Fibroblast of skin of left biceps (primary cell): ENCODE measurements at places on chromosomes 1 and 21.

DNA sequence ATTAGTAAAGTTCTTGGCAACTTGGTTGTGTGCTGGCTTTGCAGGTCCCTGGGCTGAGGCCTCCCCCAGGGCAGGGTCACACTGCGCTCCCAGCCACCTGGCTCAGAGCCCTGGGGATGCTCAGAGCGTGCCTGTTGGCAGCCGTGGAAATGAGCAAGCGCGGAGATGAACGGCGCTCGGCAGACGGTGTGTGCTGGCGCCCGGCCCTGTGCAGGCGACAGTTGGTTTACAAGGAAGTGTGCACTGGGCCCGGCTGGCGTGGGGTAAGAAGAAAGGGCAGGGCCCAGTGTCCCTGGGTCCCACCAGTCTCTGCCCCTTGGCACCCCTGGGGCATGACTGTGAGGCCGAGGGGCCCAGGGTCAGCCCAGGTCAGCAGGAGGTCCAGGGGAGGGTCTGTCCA is 25.7 kb upstream of the PEX10 start:
- DNase-seq = no peak

DNA sequence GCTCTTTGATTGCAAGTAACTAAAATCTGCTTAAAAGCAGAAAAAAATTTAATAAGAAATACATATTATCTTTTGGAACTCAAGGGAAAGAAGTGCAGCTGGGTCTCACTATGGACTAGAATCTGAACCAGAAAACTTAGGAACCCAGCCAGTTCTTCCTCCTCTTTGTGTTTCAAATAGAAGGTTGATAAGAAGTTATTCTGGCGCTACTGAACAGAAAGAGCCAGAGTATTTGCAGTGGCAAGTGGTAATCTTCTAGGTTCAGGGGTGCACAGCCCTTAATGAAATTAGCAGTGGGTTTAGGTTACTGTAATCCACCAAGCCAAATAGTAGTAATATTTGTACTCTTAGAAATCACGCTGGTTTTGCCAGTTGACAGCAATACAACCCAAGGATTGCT is 28.5 kb downstream of the BTBD8 start:
- DNase-seq = no peak

DNA sequence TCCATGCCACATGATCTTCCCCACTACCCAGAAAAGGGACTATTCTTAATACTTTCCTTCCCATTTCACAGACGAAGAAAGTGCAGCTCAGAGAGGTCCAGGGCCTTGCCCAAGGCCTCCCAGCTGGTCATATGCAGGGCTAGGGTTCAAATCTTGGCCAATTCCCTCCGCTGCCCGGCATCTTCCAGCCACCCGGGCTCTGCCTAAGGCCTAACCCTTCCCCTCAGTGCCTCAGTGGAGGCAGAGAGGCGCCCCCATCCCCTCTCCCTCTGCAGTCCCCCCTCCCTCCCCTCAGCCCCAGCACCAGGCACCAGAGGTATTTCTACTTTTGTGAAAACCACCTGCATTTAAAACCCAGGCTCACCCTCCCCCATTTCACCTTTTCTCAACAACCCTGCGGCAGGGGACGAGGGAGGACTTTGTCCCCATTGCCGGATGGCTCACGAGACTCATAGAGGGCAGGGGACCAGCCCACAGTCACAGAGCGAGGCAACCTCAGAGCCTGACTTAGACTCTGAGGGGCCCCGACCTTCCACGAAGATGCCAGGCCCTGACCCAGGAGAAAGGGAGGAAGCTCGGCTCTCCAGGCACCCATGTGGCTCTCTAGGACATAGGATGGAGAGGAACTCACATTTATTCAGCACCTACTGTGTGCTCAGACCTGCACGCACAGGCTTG is 12.3 kb downstream of the LAPTM5 start:
- DNase-seq = no peak

DNA sequence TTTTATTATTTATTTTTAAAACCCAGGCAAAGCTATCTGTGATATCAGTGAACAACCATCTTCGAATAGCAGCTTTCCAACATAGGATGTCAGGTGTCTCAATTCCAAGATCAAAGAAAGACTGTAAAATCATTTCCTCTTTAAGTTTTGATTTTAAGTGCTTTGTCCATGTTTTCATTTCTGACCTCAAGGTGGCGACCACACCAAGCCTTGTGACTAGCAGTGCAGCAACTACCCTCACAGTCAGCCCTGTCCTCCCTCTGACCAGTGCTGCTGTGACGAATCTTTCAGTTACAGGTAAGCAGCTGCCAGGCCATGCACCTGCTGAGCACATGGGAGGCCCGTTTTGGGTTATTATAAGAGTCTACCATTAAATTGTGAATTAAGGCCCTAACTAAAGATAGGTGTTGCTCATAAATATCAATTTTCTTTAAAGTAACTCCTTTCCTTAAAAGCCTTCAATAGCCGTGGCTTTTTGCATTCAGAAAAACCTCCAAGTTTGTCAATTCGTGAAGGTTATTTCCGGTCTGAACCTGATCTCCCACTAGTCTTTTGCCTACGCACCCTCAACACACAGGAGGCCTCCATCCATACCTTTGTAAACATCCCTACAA is 117.0 kb downstream of the CD247 start:
- DNase-seq = no peak

DNA sequence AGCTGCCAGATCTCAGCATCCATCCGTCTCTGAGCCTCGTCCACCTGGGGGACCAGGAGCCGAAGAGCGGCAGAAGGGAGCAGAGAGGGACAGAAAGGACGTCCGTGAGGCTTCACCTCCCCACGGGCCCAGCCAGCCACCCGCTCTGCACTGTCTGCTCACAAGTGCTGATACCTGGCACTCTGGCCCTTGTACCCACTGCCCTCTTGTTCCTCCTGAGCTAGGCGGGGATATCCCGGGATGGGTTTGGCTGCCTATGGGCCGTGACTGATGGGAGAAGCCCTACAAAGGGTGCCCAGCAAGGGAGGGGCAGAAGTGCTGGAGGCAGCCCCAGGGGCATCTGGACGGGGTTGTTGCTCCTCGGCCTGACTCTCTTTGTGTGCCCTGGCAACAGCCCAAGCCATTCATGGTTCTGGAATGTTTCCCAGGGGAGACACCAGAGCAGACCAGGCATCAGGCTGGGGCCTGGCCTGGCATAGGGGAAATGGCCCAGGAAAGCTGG is 57.6 kb downstream of the LDLRAD2 start:
- peak; percentile 40 for DNase-seq

DNA sequence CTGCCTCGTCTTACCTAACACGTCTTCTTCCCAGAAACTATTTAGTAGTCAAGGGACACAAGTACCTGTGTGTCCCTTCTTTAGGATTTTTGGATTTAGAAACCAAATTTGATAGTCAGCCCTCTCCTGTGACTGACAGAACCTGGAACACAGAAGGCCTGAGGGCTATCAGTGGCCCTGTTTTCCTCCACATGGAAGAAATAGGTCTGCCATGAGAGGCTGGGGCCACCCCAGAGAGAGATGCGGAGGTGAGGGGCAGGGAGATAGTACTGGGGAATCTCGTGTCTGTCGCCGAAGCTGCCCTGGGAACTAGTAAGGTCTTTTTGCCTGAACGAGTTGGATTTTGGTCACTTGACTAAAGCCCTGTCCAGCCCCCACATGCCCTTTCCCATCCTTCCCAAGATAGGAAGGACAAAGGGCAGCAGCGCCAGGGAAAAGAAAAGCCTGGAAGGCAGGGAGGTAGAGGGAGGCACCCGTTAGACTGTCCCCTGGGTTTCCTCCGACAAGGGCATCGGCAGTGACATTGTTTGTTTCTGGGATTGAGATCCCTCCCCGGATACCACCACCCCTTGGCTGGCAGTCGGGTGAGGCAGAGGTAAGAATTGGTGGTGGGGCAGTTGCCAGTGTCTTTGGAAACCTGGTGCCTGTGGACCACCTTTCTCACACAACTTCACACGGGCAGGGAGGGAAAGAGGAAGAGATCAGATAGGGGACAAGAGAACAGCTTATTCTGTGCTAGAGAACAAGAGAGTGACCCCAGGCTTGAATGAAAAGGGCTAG is 19.8 kb downstream of the SMIM12 start:
- no peak for DNase-seq

GRCh38 chr1:119012383-119012782 is 24.2 kb upstream of the TBX15 start:
- DNase-seq = no peak

DNA sequence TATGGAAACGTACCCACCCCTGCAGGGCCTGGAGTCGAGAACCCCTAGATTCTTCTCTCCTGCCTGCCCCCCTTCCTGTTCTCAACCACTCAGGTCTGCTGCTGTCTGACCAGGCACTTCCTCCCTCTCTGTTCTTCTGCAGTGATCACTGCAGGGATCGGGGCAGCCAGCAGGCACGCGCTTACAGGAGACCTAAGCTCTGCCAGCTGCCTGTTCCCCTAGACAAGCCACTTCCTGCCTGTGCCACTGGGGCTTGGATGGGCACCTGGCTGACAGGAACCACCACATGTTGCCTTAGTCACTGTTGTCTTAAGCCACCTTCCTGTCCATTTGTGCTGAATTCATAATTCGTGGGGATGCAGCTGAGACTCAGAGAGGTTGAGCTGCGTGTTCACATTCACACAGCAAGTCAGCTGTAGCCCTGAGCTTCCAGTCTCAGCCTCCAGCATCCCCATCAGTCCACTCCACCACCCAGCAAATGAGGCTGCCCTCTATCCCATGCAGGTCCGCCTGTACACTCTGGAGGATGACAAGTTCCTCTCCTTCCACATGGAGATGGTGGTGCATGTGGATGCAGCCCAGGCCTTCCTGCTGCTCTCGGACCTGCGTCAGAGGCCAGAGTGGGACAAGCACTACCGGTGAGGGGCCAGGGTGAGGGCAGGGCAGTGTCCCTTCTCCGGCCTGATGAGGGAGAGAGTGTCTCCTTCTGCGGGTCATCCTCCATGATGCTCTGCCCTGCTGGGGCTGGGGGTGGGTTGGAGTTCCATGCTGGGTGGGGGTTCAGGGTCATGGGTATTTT is 18.6 kb downstream of the FAM151A start:
- no peak for DNase-seq

DNA sequence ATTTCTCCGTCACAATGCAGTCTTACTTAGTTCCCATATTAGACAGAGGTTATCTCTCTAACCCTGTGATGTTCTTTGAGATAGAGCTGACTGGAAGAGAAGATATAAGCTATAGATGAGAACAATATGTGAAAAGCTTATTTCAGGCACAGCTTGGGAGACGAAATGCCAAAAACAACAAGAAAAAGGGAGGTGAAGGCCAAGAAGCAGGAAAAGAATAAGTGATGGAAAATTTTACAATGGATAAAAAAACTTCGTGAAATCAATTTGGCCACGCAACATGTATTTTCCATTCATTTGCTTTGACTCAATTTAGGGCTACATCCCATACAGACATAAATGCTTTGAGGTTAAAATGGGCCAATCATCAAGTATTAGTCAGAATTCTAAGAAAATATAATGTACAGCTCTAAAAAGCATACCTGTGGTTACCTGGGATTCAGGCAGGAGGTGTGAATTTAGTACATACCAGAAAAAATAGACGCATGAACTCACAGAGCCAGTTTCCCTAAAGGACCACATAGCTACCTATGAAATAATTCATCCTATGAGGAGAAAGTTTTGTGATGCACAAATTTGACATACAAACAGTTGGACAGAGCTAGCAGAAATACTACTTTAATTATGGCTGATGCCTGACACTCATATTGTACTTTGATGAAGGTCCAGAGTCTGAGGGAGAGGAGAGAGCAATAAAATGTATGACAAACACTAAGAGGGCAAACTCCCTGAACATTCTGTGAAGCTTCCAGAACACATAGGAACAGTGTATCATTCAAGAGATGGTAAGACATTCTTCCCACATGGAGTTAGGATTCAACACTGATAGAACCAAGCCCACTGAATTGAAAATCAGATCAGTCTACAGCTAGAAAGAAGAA is 12.1 kb downstream of the RGS1 start:
- DNase-seq = no peak

GRCh38 chr1:52662645-52663313 is 29.8 kb downstream of the SHISAL2A start:
- no peak for DNase-seq

DNA sequence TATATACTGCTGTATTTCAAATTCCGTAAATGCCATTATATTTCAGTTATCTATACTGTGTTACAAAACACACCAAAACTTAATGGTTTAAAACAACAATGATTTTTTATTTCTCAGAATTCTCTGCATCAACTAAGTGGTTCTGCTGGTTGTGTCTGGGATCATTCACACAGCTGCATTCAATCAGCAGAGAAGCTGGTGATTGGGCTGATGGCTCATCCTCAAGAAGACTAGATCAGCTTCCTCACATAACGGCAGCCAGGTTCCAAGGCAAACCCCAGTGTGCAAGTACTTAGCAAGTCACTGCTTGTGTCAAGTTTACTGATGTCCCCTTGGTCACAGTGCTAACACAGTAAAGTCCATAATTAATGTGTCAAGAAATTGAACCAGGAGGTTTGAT is 86.3 kb upstream of the VANGL1 start:
- DNase-seq = peak; percentile 60

- DNase-seq = no peak
These were observed 856 bp downstream of the NRDC start for GRCh38 chr1:51877434-51878307.

- no peak for DNase-seq
These were observed 132.9 kb downstream of the COQ8A start for GRCh38 chr1:227072991-227073390.

- no peak for DNase-seq
These were observed 124.9 kb upstream of the SMYD2 start for GRCh38 chr1:214155987-214156625.

GRCh38 chr1:209319057-209319432 is 264.5 kb upstream of the CAMK1G start:
- DNase-seq = no peak

DNA sequence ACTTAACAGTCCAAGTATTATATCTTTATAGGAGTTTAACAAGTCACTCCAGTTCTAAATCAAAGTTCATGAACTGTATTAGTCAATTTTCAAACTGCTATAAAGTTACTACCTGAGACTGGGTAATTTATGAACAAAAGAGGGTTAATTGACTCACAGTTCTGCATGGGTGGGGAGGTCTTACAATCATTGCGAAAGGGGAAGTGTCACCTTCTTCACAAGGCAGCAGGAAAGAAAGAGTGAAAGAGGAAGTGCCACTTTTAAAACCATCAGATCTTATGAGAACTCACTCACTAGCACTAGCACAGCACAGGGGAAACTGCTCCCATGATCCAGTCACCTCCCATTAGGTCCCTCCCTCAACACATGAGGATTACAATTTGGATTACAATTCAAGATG is 70.0 kb downstream of the CLCA4 start:
- DNase-seq = no peak

- no peak for DNase-seq
These were observed 156.1 kb downstream of the EDEM3 start for GRCh38 chr1:184598403-184599193.

- no peak for DNase-seq
These were observed 37.1 kb upstream of the SOD1 start for GRCh38 chr21:31622397-31622796.

DNA sequence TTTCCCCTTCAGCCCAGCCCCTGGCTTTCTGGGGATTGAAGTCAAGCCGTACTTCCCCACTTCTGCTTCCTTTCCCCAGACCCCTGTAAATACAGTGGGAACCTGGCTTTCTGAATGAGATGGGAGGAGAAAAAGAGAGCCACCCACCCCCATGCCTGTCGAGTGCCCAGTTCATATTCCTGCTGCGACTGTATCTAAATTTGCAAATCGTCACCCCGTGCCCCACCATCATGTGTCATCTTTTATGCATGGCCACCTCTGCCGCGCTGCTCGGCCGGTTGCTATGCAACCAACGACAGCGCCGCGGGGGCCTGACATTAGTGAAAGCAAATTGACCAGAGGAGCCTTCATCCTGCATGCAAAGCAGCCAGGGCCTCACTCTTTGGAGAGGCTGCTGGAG is 143.0 kb downstream of the ELAVL4 start:
- DNase-seq = no peak

GRCh38 chr1:67401443-67401842 is 28.8 kb downstream of the SERBP1 start:
- DNase-seq = no peak

- DNase-seq = no peak
These were observed 30.0 kb downstream of the CACHD1 start for GRCh38 chr1:64499966-64500365.
